ENCODE measurements at places on chromosomes 1 and 21.

DNA sequence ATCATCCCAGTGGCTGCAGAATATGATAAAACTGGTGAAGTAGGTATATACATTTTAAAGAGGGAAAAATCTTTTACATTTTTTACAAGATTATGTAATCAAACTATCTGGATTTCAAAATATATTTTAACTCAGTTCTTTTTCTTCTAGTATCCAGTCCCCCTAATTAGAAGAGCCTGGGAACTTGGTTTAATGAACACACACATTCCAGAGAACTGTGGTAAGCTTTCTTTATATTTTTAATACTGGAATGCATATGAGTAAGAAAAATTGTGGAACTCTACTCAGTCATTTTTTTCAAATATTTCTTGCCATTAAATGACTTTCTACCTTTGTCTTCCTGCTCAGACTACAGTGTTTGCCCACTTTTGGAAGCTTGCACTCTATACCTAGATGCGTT, 8.2 kb downstream of the ACADM start:
- peak; percentile 78 for DNase-seq

DNA sequence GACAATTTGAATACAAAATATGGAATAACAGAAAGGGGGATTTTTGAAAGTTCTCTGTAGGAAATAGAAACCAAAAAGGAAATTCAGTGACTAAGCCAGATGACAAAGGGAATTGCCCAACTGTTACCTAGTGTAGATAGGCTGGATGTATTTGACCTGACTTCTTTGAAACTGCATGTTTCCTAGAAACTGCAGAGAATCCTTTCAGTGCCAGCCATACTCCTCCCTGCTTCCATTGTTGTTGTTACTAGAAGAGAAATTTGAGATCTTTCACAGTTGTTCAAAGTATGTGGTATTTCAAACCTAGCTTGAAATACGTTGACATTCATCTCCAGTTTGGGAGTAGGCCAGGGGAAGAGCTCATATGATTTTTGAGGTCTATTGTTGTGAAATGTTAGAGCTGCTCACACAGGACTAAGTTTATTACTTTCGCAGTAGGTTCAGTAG, 1.8 kb upstream of the GBP5 start:
- DNase-seq, result peak; percentile 26

- no peak for DNase-seq
These were observed 9.0 kb upstream of the SMIM1 start for GRCh38 chr1:3763351-3764125.

- DNase-seq, result peak; percentile 79
These were observed at the start of gene SHISA4 for GRCh38 chr1:201888282-201889089. SHISA4 (plus strand) TSS chr1:201888898; CDS start chr1:201888995, 97 bp downstream.

- peak; percentile 79 for DNase-seq
These were observed 95.1 kb upstream of the SOD1 start for GRCh38 chr21:31564439-31564838.

- no peak for DNase-seq
These were observed 35.5 kb upstream of the RABGAP1L start for GRCh38 chr1:174123843-174124242.

- no peak for DNase-seq
These were observed 576.6 kb downstream of the NPHP4 start for GRCh38 chr1:5415606-5416005.

DNA sequence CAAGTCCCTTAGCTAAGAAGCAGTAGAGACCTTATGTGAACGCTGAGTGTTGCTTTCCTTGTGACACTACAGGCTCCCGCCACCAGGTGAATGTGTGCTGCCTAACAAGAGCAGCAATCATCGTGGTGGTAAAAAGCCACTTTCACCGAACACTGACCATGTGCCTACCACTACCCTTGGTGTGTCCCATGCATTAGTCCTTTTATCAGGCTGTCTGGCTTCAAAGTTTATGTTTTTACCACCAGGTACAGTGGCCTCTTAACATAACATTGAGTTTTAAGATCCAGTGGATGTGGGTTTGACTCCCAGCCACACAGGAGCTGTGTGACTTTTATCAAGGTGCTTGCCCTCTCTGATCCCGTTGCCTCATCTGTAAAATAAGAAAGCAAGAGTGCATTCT, 1.7 kb downstream of the C1QB start:
- no peak for DNase-seq

DNA sequence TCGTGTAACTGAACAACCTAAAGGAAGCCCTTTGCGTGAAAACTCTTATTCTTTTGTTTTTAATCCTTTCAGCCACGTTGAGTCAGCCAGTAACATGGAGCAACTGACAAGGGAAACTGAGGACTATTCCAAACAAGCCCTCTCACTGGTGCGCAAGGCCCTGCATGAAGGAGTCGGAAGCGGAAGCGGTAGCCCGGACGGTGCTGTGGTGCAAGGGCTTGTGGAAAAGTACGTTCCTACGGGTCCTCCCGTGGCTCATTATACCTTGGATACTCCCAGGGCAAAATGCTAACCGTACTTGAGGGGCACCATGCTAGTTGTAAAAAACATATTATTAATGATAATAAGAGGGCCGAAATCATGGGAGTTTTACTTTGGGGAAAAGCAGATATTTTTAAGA, 49.4 kb downstream of the LAMC2 start:
- peak; percentile 42 for DNase-seq

DNA sequence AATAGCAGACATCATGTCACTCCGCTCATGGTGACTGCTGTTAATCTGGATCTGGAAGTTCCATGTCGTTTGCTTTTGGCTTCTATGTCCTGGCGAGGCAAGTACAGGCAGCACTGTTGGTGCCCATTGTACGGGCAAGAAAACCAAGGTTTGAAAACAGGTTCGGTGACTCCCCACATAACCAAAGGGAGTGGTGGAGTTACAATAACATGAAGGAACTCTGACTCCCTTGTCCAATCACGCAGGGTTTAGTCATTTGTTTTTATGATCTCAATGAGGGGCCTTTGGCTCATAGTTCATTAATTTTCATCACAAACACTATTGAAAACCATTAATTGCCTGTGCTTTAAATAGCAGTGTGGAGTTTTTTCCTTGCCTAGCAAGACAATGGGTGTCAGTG, 82.9 kb upstream of the SSX2IP start:
- no peak for DNase-seq

GRCh38 chr1:183467687-183468086, 4.6 kb upstream of the SMG7 start:
- no peak for DNase-seq

DNA sequence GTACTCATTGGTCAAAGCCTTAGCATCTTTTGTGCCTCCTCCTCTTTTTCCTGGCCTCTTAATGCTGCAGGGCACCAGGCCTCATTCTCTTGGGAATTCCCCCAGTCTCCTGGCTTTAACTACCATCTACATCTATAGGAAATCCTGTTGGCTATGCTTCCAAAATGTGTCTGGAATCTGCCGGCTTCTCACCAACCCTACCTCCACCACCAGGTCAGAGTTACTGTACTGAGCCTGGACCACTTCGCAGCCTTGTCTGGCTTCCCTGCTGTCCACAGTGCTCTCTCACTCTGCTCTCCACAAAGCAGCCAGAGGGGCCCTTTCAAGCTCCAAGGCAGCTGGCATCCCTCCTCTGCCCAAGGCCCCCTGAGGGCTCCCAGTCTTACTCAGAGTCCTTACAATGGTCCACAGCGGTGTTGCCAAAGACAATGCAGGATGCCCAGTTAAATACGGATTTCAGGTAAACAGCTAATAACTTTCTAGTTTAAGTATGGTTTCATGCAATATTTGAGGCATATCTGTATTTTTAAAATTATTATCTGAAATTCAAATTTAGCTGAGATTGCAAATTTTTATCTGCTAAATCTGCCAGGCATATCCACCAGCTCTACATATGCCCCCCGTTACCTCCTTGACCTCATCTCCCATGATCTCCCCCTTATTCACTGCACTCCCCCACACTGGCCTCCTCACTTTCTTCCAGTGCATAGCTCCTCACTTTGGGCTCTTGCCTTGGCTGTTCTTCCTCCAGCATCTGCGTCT, 34.5 kb upstream of the FAM163A start:
- DNase-seq, result no peak

- DNase-seq, result no peak
These were observed 21.3 kb downstream of the UBASH3A start for GRCh38 chr21:42424914-42425541.

GRCh38 chr1:50604580-50604979, 181.3 kb upstream of the DMRTA2 start:
- no peak for DNase-seq
